NB4 (cell line): ENCODE measurements at places on chromosomes 12 and 14.

DNA sequence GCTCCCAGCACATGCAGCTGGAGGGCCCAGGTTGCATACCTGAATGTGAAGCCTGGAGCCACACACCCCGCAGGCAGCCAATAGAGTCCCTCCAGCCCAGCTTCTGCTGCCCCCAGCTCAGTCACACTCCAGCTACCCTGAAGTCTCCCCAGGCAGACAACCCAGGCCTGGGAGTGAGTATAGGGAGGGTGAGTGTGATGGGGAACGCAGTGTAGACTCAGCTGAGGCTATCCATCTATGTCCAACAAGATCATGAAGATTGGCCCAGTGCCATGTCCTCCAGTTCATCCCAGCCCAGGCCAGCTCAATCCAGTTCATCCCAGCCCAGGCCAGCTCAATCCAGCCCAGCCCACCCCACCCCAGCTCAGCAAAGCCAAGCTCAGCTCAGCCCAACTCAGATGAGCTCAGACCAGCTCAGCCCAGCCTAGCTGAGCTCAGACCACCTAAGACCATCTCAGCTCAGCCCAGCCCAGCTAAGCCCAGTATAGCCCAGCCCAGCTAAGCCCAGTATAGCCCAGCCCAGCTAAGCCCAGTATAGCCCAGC lies 330.4 kb downstream of the TMEM121 start:
- DNase-seq: no peak

GRCh38 chr14:104876251-104876699 lies 11.2 kb downstream of the CEP170B start:
- DNase-seq: peak; percentile 43

DNA sequence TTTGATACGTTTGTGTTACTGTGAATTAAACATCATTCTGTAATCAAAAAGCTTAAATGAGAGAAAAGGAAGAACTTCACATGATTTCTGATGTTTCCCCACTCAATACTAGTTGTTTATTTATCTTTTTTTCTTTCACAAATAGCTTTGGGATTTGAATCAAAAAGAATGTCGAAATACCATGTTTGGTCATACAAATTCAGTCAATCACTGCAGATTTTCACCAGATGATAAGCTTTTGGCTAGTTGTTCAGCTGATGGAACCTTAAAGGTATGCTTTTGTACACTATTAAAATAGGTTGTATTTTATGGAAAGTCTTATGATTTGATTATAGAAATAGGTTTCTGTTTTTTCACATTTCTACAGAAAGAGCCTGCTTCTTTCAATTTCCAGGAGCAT lies 41.5 kb downstream of the APAF1 start:
- DNase-seq: no peak

DNA sequence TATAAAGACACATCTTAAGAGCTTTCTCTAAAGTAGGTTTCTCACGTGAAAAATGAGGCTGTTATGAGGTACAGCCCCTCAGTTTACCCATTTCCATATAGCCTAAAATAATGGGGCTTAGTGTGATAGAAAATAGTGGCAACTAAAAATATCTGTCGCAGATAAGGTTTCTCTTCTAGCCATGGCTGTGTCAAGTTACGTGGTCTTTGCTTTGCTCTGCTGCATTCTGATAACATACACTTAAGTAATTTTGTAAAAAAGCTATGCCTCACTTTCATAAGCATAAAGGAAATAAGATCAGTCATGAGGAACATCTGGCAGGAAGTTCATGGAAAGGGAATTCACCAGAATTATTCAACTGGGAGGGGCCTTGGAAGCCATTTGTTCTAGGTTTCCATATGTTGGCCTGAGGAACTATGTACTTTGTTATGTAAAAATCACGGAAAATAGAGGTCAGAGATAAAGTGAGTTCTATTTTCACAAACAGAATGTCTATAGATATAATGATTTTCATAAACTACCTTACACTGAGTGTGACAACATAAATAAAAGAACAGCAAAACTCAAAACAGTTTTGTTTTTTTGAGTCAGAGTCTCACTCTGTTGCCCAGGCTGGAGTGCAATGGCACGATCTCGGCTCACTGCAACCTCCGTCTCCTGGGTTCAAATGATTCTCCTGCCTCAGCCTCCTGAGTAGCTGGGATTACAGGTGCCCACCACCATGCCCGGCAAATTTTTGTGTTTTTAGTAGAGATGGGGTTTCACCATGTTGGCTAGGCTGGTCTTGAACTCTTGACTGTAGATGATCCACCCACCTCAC lies 195.6 kb upstream of the KRR1 start:
- no peak for DNase-seq

- DNase-seq: no peak
These were observed 268.1 kb downstream of the IPO8 start for GRCh38 chr12:30427555-30427954.

- no peak for DNase-seq
These were observed 691 bp upstream of the OR6S1 start for GRCh38 chr14:20642182-20642581.

GRCh38 chr12:66636771-66637170 lies 42.1 kb downstream of the GRIP1 start:
- DNase-seq: no peak

DNA sequence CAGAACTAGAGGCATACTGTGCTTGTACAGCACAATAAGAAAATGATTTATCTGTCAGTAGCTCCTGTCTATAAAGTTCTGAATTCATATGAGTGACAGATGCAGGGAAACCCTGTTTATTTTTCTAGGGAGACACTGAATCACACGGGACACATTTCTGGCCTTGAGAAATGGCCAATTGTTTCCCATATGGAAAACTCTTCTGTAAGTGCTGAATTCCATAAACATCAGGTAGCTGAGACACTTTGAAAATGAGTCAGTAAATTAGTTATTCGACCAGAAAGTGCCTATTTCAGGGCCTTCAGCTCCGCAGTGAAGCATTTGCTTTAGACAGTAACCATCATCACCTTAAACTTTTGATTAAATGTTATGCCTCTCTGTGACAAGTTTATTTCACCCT lies 184.4 kb downstream of the TMEM132D start:
- DNase-seq: no peak

GRCh38 chr14:68789821-68790643 lies 2.8 kb downstream of the ZFP36L1 start:
- DNase-seq: no peak

- no peak for DNase-seq
These were observed 146.2 kb downstream of the DACT1 start for GRCh38 chr14:58783792-58784511.

- peak; percentile 78 for DNase-seq
These were observed 147.3 kb upstream of the RFLNA start for GRCh38 chr12:124147575-124147974.

DNA sequence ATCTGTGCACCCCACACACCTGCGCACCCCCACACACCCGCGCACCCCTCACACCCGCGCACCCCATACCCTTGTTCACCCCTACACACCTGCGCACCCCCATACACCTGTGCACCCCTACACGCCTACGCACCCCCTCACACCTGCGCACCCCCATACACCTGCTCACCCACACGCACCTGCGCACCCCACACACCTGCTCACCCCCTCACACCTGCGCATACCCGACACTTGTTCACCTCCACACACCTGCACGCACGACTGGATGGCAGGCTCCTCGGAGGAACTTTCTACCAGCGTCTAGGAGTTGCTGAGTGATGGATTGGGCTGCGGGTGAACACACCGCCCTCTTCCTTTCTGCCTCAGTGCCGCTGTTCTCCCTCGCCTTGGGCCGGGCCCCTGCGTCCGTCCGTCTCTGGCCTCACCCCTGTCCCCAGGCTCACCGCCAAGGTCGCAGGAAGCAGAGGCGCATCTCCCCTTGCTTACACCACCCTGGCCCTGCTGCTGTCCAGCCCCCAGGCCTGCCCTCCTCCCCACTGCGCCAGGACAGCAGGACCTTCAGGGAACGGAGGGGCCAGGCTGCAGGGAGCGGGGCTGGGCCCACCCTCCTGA lies 20.7 kb upstream of the TMEM106C start:
- no peak for DNase-seq

GRCh38 chr14:33618361-33619105 lies 332.3 kb downstream of the EGLN3 start:
- no peak for DNase-seq

GRCh38 chr12:1773937-1774655 lies 46.3 kb upstream of the LRTM2 start:
- no peak for DNase-seq

GRCh38 chr12:52204931-52205505 lies 13.2 kb upstream of the KRT80 start:
- DNase-seq: no peak

DNA sequence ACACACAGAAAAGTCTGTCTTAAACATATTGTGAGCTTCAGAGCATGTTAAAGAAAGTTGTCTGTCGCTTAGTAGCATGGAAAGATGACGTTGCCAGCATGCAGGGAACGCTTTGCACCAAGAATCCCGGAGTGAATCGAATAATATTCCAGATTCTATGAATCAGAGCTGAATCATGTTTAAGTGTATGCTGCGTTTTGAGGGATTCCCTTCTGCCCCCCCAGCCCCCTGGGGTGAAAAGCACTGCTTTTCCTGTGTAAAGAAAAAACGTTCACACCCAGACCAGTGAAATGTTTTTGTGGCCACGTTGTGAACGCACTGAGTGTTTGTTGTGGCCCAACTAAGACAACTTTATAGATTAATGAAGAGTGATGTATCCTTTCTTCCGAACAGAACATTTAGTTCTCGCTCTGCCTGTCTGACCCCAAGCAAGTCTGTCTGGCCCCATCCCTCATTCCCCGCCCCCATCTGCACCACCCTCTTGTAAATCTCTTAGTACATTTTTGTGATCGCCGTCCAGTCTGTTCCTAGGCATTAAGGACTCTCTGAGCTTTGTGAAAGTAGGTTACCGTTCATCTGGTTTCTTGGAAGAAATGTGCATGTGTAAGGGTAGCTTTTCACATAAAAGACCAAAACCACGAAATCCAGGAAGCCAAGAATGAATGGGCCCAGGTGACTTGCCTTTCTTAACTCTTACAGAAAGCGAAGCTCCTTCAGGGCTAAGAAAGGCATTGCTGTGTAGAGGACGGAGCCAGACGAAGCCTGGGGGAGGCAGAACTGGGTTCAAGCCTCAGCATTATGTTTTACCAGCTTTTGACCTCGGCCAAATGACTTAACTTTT lies 103.0 kb downstream of the SAMD4A start:
- DNase-seq: no peak

- peak; percentile 26 for DNase-seq
These were observed 26.8 kb downstream of the KLRK1 start for GRCh38 chr12:10362828-10363657.

- no peak for DNase-seq
These were observed 2.0 kb downstream of the RIPK3 start for GRCh38 chr14:24337824-24338175.

- DNase-seq: no peak
These were observed 80.0 kb upstream of the RPH3A start for GRCh38 chr12:112711507-112711906.

GRCh38 chr14:33859306-33859705 lies 91.6 kb downstream of the EGLN3 start:
- DNase-seq: no peak

DNA sequence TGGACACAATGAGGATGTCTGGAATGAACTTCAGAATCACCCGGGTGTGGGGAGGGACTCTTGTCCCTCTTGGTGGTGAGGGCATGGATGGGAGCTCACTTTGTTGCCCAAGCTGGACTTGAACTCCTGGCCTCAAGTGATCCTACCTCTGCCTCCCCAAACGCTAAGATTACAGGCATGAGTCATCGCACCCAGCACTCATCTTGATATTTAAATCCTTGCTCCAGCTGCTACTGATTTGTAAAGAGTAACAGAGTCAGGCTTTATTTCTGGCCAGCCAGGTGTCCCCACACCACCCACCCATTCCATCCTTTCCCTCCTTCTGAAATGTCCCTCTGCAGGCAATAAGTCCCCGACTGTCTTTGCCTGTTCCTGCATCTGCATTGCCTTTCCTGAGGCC lies 4.9 kb downstream of the DDX54 start:
- no peak for DNase-seq

GRCh38 chr12:17108877-17109541 lies 503.0 kb upstream of the LMO3 start:
- DNase-seq: no peak

DNA sequence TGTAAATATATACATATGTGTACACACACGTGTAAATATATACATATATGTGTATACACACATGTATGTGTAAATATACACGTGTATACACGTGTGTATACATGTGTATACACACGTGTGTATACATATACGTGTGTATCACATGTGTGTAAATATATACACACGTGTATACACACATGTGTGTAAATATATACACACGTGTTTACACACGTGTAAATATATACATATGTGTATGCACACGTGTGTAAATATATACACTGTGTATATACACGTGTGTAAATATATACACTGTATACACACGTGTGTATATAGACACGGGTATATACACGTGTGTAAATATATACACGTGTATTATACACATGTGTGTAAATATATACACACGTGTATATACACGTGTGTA lies 71.7 kb downstream of the RPAP3 start:
- DNase-seq: no peak

GRCh38 chr12:29612912-29613311 lies 115.4 kb upstream of the OVCH1 start:
- no peak for DNase-seq

GRCh38 chr14:85912141-85912540 lies 382.2 kb downstream of the FLRT2 start:
- DNase-seq: no peak

DNA sequence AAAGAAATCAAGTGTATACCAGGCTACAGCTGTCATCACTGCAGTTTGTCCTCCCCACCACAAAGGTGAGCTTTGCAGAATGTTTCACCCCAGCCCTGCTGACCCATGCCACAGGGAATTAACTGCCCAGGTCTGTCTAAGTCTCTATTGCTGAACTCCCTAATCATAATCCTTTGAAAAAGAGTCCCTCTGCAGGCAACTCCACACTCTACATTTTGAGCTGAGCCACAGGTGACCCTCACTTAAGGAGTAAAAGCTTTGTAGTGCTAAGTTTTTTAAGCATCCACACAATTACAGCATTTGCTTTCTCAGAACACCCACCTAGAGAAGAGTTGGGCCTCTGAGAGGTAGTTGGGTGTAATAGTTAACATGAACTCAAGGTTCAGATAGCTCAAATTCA lies 90.0 kb downstream of the C12orf50 start:
- DNase-seq: no peak

DNA sequence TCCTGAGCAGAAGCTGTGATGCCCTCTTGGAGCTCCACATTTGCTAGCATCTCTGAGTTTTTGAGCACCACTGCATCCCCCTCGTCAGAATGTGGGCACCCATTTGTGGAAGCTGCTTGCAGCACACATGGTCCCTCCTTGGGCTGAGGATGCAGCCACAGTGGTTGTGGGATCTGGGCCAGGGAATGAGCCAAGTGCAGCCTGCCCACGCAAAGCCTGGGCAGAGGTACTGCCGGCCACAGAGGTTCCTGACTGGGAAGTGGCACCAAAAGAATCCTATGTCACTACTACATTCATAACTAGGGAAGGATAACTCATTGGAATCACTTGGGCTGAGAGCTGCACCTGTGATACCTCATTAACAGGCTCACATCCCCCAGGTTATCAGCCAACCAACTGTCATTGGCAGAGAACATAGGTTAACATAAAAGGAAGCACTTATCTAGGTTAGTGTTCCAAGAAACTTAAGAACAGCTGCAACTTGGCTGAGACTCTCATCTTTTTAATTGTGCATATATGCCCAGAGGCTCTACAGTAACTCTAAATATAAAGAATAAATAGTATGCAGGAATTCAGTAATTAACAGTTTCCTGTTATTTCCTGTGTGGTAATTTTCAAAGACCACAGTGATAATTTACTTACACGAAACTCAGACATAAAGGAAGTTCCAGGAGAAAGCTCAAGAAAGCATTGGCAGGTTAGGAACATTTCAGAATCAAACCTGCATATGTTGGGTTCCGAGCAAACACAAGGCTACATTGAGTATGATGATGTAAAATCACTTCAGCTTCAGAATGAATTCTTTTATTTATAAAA lies 145.3 kb downstream of the BCAT1 start:
- DNase-seq: no peak
